Activated CD4-positive, alpha-beta T cell treated with anti-CD3 and anti-CD28 coated beads for 36 hours (primary cell): ENCODE measurements at places on chromosomes 2 and 18.

GRCh38 chr18:31250902-31251301 lies 67.1 kb upstream of the DSG1 start:
- no peak for DNase-seq

DNA sequence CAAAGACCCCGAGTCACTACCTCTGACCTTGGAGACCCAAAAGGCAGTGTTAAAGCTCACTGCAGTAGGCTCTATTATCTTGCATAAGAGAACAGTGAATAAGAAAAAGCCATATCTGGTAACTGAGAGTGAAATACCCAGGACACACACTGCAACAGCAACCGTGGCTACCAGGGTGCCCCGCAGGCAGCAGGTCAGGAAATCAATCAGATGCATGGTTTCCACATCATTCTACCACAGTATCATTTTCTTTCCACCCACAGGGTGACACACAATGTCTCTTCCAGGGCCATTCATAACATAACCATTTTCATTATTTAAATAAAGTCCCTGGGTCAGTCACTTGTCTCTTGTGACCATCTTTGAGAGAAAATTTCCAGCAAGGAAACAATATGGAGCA lies 131.3 kb downstream of the CCBE1 start:
- peak; percentile 8 for DNase-seq

- no peak for DNase-seq
Measured at GRCh38 chr2:99918389-99918788, 224.0 kb downstream of the AFF3 start.

- no peak for DNase-seq
Measured at GRCh38 chr2:16378031-16378430, 287.6 kb downstream of the CYRIA start.

DNA sequence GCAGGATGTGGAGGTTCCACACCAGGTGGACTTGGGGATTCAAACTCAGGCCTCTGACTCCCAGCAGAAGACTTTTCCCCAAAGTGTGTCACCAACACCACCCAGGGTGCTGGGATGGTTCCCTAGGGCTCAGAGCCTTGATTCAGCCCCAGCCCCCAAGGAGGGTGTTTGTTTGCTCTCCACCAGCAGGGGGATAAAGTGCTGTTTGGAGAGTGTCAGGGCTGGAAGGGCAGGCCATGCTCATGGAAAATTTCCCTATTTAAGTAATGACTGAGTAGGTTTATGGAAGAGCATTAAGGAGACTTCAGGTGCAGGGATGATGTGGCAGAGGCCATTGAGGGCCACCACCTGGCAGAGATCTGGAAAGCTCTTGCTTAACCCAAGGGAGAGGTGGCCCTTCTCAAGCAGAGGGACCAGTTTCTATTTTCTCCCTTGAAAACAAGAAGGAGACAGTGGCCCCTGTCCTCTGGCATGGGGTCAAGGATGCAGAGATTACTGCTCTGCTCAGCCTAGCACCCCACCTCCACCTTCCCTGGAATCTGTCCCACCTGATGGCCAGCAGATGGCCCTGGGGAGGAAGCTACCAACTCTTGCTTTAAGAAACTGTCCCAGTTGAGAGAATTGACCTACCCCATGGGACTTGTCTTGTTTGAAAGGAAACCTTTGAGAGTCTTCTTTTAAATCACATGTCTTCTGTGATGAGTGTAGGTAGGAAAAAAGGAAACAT lies 122.1 kb downstream of the ACOXL start:
- DNase-seq, result peak; percentile 31

- DNase-seq, result no peak
Measured at GRCh38 chr2:163713534-163714311, 22.1 kb downstream of the FIGN start.

DNA sequence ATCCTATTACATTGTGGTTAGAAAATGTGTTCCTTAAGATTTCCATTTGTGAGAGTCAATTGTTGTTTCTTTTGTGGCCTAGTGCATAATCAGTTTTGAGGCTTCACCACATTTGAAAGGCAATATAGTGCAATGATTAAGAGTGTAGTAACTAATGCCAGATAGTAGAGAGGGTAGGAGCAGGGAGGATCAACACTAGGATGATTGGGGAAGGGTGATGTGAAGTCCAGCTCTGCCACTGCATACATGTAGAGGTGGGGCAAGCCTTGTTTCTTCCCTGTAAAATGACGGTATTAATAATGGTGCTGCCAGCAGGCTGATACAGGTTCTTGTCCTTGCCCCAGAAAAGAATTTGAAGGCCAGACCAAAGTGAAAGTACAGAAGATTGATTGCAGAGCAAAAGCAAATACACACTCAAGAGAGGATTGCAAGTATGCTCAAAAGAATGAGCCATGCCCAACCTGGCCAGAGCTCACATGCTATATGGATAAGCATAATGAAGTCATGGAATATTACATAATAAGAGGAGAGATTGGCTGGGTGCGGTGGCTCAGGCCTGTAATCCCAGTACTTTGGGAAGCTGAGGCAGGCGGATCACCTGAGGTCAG lies 8.0 kb downstream of the SP100 start:
- no peak for DNase-seq

DNA sequence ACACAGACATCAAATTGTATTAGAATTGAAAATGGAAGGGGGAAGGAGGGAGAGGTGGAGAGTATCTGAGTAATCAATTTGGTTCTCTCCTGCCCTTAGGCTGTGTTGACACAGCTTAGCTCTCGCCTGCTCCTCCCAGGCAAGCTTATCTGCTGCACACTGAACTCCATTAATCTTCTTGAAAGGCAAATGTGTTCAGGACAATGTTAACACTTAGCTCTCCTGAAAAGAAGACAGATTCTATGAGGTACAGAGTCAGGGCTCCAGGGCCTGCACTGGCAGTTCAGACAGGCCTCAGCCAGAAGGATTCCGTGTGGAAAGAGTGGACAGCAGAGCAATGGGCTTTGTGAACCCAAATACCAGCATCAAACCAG lies 430.0 kb upstream of the TNP1 start:
- no peak for DNase-seq

DNA sequence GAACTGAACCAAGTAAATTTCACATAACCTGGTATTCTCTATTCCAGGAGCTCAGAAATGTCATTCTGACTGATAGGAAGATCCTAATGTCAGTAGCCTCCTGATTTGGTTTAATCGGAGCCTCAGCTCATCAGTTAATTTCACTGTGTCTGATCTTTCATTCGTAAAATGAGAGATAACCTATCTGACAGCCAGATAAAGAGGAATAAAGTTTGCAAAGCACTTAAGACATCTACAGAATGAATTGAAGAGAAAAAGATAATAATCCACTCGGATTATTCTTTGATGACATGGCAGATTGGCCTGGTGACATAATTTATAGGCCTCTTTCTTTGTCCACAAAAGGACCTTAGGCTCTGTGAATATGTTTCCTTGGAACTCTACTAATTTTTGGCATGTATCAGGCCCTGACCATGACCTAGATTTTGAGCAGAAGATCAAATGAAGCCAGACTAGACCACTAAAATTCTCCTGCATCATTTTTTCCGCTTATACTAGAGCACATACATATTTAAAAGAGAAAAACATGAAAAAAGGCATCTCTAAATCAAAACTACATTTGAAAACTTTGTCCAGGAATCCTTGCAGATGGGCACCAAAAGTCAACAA lies 312.4 kb downstream of the MTX2 start:
- DNase-seq, result no peak

- DNase-seq, result no peak
Measured at GRCh38 chr18:22193466-22193865, 24.1 kb downstream of the GATA6 start.

DNA sequence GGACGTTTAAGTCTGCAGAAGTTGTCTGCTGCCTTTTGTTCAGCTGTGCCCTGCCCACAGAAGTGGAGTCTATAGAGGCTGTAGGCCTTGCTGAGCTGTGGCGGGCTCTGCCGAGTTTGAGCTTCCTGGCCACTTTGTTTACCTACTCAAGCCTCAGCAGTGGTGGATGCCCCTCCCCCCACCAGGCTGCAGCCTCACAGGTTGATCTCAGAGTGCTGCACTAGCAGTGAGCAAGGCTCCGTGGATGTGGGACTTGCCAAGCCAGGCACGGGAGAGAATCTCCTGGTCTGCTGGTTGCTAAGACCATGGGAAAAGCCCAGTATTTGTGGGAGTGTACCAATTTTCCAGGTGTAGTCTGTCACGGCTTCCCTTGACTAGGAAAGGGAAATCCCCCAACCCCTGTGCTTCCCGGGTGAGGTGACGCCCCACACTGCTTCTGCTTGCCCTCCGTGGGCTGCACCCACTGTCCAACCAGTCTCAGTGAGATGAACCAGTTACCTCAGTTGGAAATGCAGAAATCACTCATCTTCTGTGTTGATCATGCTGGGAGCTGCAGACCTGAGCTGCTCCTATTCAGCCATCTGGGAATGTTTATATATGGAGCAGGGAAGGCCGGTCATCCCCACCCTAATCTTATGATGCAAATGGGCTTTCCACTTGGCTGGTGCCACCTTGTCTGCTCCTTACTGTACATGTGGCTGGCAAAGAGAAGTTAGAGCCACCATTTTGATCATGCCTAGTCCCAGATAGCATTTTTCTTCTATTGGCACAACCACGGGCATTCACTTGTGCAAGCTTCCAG lies 156.9 kb upstream of the ITGA6 start:
- DNase-seq, result peak; percentile 37

- no peak for DNase-seq
Measured at GRCh38 chr18:46663539-46663938, 6.5 kb upstream of the LOXHD1 start.

DNA sequence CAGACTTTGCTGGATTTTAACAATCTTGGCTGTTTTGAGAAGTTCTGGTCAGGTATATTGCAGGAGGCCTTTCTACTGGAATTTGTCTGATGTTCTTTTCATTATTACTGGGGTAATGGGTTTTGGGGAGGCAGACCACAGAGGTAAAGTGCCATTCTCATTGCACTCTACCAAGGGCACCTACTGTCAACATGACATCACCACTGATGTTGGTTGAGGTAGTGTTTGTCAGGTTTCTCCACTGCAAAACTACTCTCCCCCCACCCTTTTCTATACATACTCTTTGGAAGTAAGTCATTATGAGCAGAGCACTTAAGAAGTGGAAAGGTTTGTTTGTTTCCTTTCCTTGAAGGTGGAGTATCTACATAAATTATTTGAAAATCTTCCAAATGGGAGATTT lies 27.0 kb downstream of the PRKD3 start:
- no peak for DNase-seq

- no peak for DNase-seq
Measured at GRCh38 chr2:61967262-61967661, 61.8 kb downstream of the COMMD1 start.

GRCh38 chr2:200396781-200397242 lies 90.3 kb downstream of the SPATS2L start:
- DNase-seq, result no peak

GRCh38 chr2:239693761-239694415 lies 293.1 kb upstream of the HDAC4 start:
- DNase-seq, result no peak

- DNase-seq, result no peak
Measured at GRCh38 chr2:233114421-233114861, 54.3 kb downstream of the INPP5D start.

DNA sequence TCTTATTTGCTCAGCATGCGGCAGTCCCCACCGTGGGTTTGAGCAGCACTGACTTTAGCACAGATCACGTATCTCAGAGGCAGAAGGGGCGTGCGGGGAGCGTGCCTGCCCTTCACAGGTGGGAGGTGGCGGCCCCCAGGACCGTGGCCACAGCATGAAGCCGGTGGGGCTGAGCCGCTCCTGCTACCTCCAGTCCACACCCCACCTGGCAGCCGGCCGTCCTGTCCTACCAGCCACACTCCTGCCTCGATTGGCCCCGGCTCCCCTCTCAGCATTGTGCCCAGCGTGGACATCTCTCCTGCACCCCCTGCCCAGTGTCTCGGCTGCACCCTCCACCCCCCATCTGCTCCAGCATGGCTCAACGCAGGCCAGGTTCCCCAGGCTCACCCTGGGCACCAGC lies 73.6 kb downstream of the NFATC1 start:
- no peak for DNase-seq

- DNase-seq, result no peak
Measured at GRCh38 chr2:126914811-126915500, 16.3 kb downstream of the TEX51 start.

GRCh38 chr18:498931-499775 lies 1.3 kb downstream of the COLEC12 start:
- no peak for DNase-seq

DNA sequence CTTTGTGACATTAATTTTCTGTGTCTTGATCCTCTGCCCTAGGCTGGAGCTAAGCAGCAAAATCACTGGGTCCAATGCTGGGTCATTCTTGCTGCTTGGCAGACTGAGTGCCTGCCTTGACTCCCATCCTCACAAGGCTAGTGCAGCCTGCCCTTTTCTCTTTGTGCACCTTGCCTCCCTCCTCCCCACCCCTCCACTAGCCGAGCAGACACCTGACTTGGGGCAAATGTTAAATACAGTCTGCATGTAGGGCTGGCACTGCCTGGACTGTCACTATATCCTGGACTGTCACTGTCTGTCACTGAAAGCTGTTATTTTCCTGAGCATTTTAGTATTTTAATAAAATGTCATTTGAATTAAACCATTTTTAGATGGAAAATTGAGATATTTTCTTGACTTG lies 33.4 kb downstream of the MAPRE2 start:
- DNase-seq, result no peak

DNA sequence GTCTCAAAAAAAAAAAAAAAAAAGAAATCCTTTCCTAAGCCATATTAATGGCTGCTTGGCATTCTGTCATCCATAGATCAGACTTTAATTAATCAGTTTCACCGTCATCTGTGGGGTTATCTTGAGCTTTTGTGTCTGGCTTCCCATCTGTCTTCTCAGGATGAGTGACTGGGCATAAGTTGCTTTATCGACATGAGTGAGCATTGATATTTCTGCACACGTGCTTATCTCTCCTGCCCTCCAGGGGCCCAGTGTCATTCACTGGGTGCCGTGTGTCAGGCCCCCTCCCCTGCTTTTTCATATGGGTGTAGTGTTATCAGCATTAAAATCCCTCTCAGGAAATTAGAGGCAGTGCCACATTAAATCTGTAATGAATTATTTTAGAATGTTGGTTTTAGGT lies 65.6 kb downstream of the SH3BP4 start:
- DNase-seq, result no peak

GRCh38 chr2:219574484-219575311 lies 2.6 kb downstream of the INHA start:
- no peak for DNase-seq

DNA sequence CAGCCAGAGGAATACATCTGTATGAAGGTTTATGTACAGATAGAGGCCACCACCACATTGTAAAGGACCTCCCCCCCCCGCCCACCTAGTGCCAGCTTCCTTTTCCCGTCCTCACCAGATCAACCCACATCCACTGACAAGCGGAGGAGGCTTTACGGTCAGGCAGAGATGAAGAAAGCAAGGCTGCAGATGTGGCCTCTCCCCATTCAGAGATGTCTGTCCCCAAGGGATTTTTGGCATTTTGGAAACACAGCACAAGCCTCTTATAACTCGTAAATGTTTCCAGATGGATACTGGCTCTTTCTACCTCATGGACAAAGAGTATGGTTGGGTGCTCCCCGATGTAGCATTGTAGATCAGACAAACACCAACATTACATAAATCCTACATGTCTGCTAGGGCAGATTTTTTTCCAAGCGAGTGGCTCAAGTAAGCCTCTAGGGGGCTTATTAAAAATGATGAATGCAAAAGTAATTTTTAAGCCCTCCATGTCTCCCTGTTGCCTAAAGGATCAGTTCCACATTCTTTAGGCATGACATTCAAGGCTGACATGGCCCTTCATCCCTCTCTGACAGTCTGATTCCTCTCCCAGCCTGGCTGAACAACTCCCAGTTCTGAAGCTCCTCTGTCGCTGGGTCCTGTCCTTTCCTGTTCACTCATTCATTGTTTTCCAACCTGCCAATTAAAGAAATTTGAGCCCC lies 11.7 kb downstream of the VIT start:
- DNase-seq, result no peak
